Vagina (tissue), 2 donors: ENCODE measurements at places on chromosomes 16 and 17.

DNA sequence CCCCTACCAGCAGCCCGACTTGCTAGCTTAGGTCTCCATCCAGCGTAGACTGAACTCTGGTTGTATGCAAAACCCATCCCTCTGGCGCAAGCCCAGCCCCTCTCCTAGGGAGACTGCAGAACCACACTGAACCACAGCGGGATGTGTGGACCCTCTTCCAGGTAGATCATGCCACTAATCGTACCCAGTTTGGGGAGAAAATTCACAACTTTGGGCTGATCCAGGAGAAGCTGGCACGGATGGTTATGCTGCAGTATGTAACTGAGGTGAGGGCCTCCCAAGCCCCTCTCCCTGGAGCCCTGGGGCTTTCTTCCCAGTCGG is 3.2 kb downstream of the ACADVL start:
- no peak for DNase-seq

DNA sequence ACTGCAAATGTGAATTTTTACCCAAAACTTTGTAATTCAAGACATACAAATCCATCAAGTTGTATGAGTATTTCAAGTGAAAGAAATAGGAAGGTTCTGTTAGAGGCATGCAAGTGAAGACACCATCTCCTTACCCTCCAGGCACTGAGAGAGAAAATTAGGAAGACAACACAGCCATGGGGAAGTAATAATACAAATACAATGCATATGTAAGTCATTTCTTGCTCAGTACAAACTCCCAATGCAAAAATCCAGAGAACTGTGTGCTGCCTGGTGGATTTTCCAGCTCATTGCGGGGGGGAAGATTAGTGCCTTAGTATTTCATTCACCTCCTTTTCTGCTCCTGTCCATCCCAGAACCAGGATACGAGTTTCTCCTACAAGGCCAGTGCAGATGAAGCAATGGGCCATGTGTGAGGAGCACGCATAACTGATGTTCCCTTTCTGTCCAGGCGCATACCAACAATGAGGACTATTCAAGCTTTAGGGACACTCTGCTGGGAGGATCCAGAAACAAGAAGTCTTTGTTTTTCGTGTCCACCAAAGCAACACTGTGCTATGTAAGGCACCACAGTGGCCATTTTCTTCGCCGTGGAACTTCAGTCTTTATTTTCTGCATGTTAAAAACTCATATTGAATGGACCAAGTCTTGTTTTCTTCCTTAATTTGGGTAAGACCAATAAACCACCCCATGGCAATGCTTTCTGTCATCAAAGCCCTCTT is 143.7 kb upstream of the RCVRN start:
- DNase-seq, result no peak

GRCh38 chr17:34370376-34370996 is 7.5 kb upstream of the CCL1 start:
- DNase-seq, result no peak

GRCh38 chr17:17457680-17458079 is 19.1 kb upstream of the MED9 start:
- DNase-seq, result no peak

DNA sequence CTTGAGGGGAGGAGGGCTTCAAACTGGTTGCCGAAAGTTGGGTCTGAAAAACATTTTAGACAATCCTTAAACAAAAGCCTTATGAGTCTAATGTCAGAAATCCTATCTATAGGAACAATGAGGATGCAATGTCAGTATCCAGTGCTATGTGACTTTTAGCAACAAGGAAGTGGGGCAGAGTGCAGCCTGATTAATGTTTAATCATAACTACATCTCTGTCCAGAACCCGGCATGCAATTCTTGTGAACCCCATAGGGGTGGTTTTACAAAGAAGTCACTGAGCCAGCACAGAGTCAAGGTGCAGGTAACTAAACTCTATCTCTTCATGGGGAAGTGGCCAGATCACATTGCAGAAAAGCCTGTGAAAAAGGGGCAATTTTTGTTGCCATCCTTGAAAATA is 267.5 kb downstream of the HS3ST4 start:
- DNase-seq, result no peak

GRCh38 chr17:79913896-79914812 is 74.9 kb upstream of the CBX4 start:
- no peak for DNase-seq

DNA sequence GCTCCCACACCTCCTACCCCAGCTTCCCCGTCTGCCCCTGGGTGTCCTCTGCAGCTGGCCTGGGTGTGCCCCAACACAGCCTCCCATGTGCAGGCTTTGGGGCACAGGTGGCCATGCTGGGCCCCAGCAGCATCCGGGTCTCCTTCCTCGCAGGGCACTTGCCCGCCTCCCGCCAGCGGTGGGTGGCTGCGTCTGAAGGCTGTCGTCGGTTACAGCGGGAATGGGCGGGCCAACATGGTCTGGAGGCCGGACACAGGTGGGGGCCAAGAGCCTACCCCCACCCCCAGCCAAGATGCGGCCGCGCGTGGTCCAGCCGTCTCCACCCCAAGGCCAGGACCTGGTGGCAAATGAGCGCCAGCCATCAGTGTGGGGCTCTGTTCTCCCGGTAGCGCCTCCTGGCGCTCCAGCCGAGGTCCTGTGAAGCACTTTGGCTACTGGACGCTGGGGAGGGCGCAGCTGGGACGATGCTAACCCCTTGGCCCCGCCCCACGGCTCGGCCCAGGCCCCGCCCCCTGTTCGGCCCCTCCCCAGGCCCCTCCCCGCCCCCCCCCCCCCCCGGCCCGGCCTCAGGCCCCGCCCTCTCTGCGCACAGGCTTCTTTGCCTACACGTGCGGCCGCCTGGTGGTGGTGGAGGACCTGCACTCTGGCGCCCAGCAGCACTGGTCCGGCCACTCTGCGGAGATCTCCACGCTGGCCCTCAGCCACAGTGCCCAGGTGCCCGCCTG is 7.3 kb upstream of the RHOT2 start:
- DNase-seq, result no peak

- no peak for DNase-seq
Observed at GRCh38 chr16:85457366-85457765, 155.8 kb upstream of the GSE1 start.

- no peak for DNase-seq
Observed at GRCh38 chr17:4898351-4898750, 985 bp upstream of the C17orf107 start.

DNA sequence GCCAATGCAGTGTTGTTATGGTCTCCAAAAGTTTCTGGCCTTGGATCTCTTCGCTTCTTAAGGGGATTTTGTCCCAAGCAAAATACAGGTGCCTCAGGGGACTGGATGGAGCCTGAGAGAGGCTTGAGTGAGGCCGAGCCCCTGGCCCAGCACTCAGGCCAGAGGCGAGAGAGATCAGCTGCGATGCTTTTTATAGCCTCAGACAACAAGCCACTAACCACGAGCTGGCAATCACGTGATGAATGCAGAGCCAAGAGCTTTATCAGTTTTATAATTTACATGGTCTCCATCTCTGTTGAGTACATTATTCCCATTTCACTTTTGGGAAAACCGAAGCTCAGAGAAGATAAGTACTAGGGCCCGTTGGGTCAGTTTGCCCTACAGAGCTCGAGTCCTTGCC is 360.0 kb upstream of the CDH5 start:
- no peak for DNase-seq

GRCh38 chr16:88831838-88832237 is 20.1 kb upstream of the APRT start:
- DNase-seq, result no peak

- DNase-seq, result no peak
Observed at GRCh38 chr17:17792037-17792550, 44.7 kb downstream of the SREBF1 start.

DNA sequence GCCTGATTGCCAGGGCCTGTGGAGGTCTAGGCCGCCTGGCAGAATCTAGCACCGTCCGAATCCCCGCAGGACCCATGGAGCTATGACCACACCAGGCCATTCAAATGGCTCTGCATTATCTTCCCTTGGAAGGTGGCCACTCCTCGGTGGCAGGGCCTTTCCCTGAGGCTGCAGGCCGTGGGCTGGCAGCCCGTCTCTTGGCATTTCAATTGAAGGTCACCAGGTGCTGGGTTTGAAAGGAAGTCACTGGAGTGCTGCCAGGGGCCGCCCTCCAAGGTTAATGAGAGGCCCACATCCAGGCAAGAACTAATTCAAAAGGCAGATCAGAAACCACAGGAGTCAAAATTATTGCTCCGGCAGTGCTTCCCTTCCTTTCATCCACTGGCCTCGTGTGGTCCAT is 27.7 kb upstream of the CACNG5 start:
- DNase-seq, result no peak

- DNase-seq, result no peak
Observed at GRCh38 chr16:8967132-8967821, 3.6 kb upstream of the USP7 start.

- no peak for DNase-seq
Observed at GRCh38 chr16:87463722-87464690, 28.8 kb downstream of the ZCCHC14 start.

GRCh38 chr17:8369944-8370343 is 6.6 kb downstream of the KRABD2 start:
- DNase-seq, result no peak

- no peak for DNase-seq
Observed at GRCh38 chr17:15942207-15942833, 2.6 kb upstream of the ADORA2B start.

- DNase-seq, result no peak
Observed at GRCh38 chr16:8548166-8548565, 42.1 kb downstream of the TMEM114 start.

DNA sequence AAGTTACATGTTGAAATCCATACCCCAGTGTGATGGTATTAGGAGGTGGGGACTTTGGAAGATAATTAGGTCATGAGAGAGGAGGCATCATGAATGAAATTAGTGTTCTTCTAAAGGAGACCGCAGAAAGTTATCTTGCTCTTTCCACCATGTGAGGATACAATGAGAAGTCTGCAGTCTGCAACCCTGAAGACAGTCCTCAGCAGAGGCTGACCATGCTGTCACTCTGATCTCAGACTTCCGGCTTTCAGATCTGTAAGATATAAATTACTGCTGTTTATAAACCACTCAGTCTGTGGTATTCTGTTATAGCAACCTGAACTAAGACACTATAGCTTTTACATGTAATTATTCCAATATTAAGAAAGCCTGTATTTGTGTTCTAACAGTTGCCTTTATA is 116.7 kb upstream of the CES5A start:
- DNase-seq, result no peak

DNA sequence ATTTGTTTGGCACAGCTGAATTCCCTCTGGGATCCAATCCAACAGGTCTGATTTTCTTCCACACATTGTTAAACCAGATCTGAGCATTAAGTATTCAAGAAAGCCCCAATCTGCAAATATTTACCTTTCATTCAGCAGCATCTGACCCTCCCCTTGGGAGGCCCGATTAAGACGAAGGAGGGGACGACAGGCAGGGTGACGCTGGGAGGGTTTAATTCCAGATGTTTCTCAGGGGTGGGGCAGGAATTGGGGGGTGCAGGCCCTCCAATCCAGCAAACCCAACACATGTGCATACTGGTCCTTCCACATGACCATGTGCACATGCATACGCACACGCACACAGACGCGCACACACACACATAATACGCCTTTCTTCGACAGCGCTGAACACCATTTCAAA is 240.5 kb downstream of the GSG1L start:
- no peak for DNase-seq

DNA sequence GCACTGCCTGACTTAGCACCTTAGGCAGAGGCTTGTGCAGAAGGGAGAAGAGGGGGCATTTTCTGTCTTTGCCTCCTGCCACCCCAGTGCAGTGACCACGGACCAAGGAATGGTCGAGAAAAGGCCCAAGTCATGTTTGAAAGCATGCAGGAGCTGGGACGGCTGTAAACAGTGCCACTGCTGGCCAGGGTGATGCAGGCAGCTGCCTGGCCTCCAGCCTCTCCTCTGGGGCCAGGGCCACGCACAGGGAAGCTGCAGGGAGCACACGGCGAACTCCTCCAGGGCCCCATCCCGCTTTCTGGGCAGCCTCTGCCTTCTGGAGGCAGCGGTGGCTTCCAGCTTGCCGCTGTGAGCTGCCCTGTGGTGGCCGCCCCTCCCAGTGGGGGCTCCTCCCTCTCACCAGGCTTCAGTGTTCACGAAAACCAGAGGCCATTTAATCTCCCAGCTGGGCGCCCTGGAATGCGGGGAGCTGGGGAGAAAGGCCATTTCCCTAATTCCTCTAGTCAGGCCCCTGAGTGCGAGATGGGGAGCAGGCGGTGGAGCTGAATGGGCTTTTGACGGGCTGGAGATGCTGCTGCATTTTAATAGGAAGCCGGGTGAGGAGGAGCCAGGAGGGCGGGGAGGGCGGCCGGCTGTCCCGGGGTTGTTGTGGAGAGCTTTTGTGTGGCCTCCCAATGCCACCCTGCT is 28.7 kb upstream of the DNAI2 start:
- no peak for DNase-seq

GRCh38 chr17:40026816-40027613 is 11.8 kb downstream of the CSF3 start:
- DNase-seq, result no peak

DNA sequence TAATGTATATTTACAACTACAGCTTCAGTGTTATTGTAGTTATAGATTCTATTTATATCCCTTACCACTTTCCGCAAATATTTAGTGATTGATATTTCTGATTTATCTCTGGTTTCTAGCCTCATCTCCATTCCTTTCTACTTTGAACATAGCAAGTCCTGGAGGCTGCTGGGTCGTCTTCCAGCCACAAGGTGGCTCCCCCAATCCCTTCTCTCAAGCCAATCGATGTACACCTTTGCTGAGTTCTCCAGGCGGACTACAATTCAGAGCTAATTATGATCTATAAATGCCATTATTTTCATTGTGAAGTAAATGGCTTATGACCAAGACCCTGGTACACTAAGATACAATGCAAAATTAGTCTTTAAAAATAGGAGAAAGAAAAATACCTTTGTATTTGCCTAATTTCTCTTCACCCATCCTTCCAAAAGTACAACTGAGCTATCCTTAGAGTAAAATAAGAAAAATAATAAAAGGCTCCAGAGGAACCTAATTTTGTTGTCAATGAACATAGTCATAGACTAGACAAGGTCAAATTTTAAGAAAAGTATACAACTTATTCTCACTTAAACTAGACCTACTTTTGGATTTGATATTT is 122.1 kb downstream of the SKAP1 start:
- no peak for DNase-seq

- DNase-seq, result no peak
Observed at GRCh38 chr17:1060991-1061390, 64.1 kb downstream of the TIMM22 start.

- no peak for DNase-seq
Observed at GRCh38 chr17:74165797-74166365, 37.6 kb upstream of the RPL38 start.

DNA sequence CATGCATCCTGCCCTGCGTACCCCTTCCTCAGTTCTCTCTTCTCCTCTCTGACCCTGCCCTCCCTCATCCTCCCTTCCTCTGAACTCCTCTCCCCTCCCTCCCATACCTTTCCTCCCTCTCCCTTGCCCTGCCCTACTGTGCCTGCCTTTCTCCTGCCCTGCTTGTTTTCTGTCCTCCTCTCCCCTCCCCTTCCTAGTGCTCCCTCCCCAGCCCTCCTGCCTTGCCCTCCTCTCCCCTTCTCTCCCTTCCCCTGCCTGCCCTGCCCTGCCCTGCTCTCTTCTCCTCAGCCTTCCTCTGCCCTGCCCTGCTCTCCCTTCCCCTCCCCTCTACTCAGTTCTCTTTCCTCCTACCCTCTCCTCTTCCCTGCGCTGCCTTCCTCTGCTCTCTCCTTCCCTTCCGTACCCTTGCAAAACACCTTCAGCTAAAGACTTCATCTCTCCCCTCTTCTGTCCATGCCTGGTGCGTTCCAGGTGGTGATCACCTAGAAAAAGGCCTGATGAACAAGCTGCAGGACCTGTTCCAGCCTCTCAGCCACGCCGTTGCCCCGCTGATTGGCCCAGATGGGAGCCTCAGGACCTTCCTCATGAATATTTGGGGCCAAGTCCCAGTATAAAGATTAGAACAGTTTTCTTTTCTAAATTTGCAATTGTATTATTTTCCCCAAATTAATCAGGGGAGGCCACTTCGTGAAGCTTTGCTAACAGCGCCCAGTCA is 290.5 kb downstream of the CPPED1 start:
- DNase-seq, result no peak
